Muscle of leg (tissue), 16 donors: ENCODE measurements at places on chromosomes 3 and 15. TPM values are rescaled to one million over a fixed set of nuclear protein-coding genes. Genes with fewer than 3 reads are reported as not detected.

DAG1 gene
- polyA plus RNA-seq = 218 TPM

CCR8 gene
- not detected for polyA plus RNA-seq

FEZF2 gene
- not detected for polyA plus RNA-seq

FSTL1 gene
- 889 TPM for polyA plus RNA-seq

GOLGA8R gene
- polyA plus RNA-seq = 6.0 TPM

VPS33B gene
- 12.2 TPM for polyA plus RNA-seq

RBP2 gene
- polyA plus RNA-seq = 22.3 TPM
